Vagina (tissue), 2 donors: ENCODE measurements at places on chromosomes 5 and 9.

GRCh38 chr5:14900693-14901461 is 29.3 kb upstream of the ANKH start:
- no peak for DNase-seq

DNA sequence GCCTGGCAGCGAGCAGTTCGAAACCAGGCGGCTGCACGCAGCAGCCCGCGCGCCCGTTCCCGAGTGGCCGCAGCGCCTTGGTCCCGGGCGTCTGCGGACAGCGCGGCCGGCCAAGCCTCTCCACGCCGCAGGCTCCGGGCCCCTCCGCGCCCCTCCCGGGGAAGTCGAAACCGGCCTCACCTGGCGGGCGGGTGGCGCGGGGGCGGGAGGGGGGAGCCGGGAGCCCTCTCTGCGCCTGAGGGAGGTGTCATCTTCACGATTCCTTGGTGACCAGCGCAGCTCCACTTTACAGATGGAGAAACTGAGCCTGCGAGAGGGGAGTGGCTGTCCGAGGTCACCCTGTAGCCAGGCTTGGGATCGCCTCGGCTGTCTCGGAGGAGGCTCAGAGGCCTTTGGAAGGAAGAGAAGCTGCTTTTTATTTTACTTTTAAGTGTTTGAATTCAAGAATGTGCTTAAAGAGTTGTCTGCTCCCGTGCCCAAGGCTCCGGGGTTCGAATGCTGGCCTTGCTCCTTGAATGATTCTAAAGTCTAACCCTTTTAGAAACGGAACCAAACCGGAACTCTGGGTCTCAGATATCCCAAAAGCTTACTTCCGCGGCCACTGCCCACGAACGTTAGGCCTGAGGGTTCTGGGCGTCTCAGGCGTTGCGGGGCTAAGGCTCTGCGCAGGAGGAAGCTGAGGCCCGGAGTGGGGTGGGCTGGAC is 662 bp downstream of the SUSD3 start:
- no peak for DNase-seq

GRCh38 chr9:103304797-103305196 is 309.7 kb downstream of the CYLC2 start:
- DNase-seq = no peak

GRCh38 chr5:134944630-134945029 is 23.1 kb upstream of the CATSPER3 start:
- DNase-seq = no peak

DNA sequence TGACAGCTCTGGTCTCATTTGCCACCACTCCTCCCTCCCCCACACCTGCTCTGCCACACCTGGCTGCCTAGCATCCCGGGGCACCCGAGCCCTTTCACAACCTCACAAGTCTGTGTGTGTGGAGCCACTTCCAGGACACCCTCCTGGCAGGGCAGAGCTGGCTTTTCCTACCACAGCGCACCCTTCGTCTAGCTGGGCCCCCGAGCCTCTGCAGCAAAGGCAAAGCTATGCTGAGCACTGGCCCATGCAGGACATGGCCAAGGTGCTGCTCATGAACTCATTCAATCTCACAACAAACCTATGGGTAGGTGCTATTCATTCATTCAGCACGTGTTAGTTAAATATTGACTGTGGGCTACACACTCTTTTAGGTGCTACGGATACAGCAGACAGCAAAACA is 43.4 kb downstream of the DUSP1 start:
- no peak for DNase-seq

- DNase-seq = no peak
Observed at GRCh38 chr5:157267761-157268480, 2.0 kb downstream of the CYFIP2 start.

DNA sequence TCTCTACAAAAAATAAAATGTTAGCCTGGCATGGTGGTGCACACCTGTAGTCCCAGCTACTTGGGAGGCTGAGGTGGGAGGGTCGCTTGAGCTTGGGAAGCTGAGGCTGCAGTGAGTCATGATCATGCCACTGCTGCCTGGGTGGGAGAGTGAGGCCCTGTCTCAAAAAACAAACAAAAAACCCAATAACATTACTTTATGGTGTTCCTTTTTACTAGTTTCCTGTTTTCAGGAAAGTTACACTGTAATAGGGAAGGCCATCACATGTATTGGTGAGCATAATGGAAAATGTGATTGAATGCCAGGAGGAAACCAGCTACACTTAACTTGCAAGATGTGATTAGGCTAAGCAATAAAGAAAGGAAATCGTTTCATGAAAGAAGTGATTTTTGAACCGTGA is 42.7 kb downstream of the SV2C start:
- DNase-seq = no peak

- DNase-seq = no peak
Observed at GRCh38 chr9:106038266-106039001, 344.1 kb downstream of the TMEM38B start.

DNA sequence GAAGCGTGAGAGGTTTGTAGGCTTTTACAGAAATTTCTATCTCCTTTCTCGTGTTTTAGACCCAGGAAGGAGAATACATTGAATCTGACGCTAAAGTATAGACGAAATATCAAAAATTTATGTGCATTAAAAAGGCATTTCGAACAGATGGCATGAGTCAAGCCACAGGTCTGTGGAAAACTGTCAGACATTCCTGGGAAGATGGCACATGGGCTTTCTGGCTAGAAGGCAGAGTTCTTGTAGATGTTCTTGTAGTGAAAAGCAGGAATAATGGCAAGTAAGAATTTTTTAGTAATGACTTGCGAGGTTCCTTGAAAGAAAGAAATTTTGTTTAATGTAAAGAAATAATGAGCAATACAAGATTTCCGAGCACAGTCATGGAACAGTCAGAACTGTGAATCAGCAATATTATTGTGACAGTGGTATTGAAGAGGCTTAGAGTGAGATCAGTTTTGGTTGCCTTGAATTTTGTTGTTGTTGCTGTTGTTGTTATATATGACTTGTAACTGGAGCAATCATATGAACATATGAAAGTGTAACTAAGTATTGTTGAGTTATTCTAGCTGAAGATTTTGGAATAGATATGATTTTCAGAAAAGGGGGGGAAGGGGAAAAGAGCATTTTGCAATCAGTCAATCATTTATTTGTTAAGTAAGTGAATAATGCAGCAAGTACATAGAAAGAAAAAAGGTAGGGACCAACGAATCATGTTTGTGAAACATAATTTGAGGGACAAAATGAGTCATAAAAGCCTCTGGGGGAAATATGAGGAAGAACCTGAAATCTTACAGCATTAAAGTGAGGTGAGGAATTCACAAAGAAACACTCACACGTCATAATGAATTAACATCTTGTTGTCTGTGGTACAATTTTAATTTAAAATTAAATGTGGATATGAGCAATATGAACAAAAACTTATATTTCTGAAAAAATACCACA is 339.0 kb upstream of the CTNND2 start:
- no peak for DNase-seq

DNA sequence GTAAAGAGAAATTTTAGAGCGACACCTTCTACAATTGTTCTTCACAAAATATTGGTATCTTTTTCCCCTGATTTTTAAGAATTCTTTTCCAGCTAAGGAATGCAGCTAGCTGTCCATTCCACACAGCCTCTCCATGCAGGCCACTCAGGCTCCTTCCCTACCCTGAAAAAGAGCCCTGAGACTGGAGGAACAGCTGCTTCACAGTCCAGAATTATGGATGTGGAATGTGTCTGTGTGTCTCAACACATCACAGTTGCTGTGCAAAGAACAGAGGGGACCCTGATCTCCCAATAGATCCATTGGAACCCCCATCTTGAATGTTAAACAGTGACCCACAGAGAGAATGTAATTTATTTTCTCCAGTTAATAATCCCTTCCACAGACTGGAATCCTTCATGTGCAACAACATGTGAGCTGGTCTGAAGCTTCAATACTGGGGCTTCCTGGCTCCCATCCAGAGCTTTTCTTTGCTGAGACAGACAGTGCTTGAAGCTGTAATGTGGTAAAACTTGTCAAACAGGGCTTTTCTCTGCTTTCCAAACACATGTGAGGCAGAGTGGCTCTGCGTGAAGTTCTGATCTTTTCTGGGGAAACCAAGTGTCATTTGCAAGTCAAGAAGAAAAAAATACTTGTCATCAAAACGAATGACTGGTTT is 53.3 kb upstream of the SMC5 start:
- DNase-seq = no peak

GRCh38 chr5:131513780-131514179 is 121.2 kb downstream of the RAPGEF6 start:
- DNase-seq = no peak

- no peak for DNase-seq
Observed at GRCh38 chr5:37197340-37198050, 51.7 kb downstream of the CPLANE1 start.

GRCh38 chr9:69944816-69945215 is 98.8 kb upstream of the MAMDC2 start:
- DNase-seq = no peak

- DNase-seq = no peak
Observed at GRCh38 chr5:125093776-125094175, 347.3 kb upstream of the ZNF608 start.

GRCh38 chr5:51487952-51488351 is 104.7 kb downstream of the ISL1 start:
- no peak for DNase-seq

GRCh38 chr9:70106571-70106970 is 62.9 kb downstream of the MAMDC2 start:
- peak; percentile 34 for DNase-seq

DNA sequence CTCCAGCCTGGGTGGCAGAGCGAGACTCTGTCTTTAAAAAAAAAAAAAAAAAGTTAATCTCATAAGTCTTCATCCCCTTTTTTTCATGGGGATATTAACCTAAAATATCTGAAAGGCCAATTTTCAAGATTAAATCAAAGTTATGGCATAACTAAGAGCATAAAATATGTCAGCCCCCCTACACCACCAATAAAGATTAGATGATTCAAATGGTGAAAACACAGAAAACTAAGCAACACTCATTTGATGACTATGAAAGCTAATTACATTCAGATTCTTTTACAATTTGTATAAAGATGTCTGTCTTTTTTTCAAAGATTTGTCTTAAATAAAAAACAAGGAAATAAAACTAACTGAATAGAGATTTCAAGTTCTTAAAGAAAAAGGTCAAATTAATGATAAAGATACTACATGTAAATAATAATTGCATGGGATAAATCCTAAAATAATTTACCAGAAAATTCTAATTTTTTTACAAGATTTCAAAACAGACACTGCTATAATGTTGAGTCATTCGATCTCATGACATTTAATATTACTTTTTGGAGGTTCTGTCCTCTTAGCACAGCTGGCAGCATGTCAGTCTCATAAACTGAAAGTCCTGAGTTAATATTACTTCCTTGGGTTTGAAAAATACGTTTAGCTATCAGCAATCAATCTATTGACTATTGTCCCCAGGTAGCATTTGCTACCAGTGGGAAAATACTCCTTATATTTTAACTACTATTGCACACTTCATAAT is 112.9 kb downstream of the KIAA0825 start:
- no peak for DNase-seq

GRCh38 chr5:134491841-134492442 is 33.5 kb upstream of the JADE2 start:
- DNase-seq = no peak

DNA sequence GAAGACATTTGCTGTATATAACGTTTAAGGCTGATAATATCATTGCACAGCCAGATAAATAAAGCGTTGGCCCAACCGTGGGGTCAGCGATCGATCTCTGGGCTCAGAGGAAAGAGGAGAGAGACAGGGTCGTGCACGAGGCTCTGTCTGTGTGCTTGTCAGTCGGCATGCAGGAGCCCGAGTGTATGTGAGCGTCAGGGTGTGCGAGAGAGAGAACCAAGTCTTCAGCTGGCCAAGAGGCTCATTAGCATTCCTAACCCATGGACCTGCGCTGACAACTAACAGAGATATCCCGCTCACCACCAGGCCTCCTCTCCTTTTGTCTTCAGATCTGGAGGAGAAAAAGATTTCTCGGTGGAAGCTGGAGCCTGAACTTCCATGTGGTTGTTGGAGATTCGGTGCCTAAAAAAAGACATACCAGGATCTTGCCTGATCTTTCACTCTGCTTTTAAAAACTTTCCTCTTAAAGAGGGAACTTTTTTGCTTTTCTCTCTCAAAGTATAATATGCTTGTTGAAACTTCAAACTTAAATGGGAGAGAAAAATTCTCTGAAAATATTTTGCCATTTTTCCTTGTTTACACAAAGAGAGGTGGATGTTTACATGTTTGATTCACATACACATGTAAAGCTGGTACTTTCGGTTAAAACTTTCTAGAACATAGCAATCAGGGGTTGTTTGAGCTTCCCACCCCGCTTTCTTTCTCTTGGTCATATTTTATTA is 16.5 kb downstream of the NR2F1 start:
- DNase-seq = no peak

DNA sequence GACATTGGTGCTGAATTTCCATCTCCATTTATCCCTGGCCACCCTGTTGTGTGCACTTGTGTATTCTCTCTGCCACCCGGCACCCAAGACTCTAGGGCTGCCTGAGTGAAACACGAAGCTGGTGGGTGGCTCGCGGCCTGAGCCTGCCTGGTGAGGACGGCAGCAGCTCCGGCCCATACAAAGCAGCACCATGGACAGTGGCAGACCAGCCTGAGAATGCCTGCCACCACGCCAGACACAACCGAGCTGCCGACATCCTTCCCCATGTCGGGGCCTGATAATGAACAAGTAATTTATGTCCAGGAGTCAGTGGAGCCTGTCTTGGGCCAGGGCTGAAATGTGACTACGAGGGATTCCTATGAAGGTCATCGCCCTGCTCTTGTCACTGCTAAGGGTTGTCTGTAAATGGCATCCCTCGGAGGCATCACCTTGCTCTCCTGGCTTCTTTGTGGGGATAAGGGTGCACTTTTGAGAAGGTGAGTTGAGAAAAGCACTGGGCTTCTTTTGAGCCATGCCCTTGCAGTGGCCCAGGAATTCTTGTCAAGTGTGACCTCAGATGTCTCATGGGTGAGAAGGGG is 175.7 kb downstream of the MELK start:
- no peak for DNase-seq

DNA sequence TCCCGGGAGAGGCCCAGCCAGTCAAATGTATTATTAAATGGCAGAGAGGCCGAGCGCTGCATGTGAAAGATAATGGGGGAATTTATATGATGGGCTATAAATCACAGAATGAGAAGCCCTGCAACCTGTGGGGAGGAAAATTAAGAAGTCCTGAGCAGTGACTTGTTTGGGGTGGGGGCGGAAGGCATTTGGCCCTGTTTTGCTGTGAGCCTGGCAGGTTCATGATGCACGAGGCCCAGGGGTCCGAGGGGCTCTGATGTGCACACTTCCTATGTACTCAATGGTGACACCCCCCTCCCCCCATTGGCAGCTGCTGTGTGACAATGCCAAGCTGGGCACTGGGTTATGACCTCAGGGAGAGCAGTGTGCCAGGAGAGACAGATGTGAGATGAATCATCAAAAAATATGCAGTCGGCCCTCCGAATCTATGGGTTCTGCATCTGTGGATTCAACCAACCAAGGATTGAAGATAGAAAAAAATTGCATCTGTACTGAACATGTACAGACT is 13.7 kb upstream of the DAB2IP start:
- no peak for DNase-seq

DNA sequence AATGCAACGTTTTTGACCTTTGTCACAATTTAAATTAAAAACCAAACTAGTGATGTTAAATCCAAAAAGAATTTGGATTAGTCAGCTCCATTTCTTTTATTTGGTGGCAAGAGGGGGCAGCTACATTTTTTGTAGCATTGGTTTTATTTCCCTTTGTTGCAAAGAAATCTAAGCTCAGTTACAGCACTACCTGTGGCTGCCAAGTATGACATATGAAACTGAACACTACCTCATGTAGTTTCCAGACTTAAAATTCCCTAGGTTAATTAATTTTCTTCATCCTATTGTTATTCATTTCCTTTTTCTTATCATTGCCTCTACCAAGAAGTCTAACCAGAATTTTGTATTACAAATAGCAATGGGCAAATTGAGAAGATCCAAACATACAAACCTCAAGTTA is 393.5 kb downstream of the BRINP1 start:
- DNase-seq = no peak
